Glomerular endothelial cell (primary cell): ENCODE measurements at places on chromosomes 7 and 10. TPM values are rescaled to one million over a fixed set of nuclear protein-coding genes. Genes with fewer than 3 reads are reported as not detected.

GRCh38 chr10:112262546-112262945 lies 20.7 kb upstream of the TECTB start:
- no peak for DNase-seq

DNA sequence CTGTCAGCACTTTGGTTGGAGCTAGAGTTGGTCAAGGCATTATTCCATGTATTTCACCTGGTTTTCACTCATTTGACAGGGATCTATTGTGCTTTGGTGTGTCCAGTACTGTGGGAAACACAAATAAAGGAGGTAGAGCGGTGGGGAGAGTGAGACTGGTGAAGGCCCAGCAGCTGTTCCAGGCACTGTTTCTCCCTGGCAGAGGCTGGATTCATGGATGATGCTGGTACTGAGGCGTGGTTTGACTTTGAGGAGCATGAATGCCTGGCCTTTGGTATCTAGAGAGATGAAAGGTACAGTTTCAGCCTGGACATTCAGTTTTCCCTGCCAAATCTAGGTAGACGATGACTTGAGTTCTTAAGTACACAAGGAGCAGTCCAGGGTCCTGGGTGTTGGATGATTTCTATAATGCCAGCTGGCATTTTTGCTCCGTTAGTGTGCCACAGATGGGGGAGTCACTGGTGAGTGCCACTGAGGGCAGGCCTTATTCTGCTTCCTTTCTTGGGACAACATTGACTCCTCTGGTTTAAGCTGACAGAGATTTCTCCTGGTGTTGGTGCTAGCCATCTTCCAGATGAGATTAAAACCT lies 162.2 kb upstream of the BMPER start:
- DNase-seq: no peak

GIMAP6 gene
- total RNA-seq: 75.3 and 82.2 TPM in 2 replicates

DNA sequence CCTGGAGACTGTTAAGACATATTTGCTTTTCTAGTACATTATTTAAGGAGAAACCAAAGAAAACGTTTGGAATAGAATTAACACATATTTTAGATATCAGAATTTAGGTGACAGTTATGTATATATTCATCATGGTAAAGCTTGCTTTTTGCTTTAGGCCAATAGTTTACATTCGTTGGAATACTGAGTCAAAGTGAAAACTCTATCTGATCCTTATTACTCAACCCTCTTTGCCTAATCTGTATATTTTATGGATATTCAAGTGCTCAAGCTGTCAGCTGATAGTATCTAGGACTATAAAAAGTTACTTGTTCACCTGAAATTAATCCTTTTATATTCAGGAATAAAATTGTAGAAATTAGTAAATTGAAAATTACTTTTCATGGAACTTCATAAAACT lies 61.1 kb downstream of the VPS50 start:
- DNase-seq: no peak

GRCh38 chr7:5065107-5065407 lies 19.4 kb downstream of the RBAK start:
- DNase-seq: no peak

DNA sequence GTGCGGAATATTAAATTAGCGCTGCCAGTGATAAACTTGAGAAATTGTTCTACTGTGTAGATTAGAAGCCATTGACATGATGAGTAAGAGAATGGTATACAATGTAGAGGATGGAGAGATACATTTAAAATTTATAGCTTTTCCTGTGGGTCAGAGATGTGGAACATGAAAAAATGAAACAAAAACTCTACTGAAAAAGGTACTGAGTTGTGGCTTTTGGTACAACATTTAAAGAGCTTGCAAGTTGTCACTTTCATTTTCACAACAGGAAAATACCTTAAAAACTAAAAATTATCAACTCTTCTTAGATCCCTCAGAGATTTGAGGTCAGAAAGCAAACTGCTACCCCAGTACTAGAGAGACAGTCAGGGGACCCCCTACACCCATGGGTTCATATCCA lies 348.8 kb upstream of the CDC14C start:
- no peak for DNase-seq

DNA sequence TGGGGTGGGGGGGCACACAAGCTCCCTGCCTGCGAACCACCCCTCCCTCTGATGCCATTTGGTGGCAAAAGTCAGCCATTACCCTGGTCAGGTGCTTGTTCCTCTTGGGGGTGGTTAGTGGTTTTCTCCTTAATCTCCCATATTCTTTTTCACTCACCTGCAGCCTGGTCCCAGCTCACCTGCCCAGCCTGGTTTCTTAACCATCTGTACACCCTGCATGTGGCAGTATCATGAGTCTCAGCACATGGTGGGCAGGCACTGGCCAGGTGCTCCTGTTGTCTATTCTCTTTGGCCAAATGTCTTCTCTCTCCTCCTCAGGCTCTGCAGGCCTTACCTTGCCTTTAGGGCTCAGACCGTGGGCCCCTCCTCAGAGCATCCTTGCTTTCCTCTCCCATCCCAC lies 30.5 kb downstream of the OGDH start:
- DNase-seq: no peak

MKX gene
- total RNA-seq: 0.19 TPM in 1 of 2 replicates, not detected in the other

OR2A1 gene
- not detected in 2 replicates for total RNA-seq

DNA sequence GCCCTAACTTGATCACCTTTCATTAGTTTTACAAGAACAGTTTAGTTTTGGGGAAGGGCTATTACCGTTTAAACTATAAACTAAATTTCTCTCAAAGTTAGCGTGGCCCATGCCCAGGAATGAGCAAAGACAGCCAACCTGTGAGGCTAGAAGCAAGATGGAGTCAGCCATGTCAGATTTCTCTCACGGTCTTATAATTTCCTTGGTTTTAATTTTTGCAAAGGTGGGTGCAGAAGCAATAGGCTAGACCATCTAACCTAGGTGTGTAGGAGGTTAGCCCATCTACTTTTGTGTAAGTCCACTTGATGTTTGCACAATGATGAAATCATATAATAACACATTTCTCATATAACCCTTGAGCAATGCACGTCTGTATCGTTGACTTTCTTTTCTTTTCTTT lies 8.9 kb downstream of the CCL24 start:
- DNase-seq: no peak

DNA sequence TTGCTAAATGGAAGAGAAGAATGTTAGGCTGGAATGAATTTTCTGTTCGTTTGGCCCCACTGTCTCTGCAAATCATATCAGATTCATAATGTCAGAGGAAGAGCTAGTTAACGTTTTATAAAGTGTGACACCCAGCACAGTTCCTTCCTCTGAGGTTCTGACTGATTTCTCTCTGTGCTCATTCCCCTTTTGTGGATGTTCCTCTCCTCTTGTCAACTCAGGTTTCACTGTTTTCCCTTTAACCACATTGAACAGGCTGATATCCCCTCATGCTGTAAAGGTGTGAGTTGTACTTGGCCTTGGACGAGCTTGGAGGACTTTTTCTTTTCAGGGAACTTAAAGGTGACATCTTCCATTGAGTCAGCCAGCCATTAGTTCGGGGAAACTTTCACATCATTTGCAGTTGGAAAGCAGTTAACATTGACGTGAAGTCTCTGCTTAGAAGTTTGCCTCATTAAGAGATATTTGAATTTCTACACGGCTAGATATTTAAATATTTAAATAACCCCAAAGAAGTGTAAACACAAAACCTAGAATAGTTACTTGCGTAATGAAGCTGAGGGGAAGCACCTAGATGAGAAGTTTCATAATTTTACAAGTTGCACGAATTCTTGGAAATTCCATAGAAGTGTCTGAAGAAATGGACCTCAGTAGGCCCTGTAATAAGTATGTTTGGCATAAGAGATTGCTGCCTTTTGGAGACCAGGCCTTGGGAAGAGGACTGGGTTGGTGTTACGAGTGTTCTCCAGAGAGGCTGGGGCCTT lies 101.5 kb upstream of the EGR2 start:
- no peak for DNase-seq

DNA sequence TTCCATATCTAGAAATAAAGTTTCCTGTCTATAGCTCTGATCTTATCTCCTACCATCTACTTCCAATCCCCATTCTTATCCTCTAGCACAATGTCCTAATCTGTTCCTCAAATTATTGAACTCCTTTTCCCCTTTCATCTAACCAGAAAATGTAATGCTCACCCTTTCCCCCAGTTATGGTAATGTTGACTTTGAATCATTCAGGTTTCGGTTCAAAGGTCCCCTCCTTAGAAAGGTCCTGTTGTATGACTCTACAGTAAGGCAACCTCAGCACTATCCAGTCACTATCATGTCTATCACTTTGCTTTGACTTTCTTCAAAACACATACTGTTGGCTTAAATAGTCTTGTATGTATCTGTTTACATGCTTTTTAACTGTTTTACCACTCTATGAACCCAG lies 264.2 kb upstream of the PCDH15 start:
- DNase-seq: no peak

GRCh38 chr7:1236132-1236661 lies 3.5 kb downstream of the UNCX start:
- no peak for DNase-seq

RBP4 gene
- total RNA-seq: not detected in 2 replicates
